ENCODE measurements at places on chromosomes 12 and 14.

DNA sequence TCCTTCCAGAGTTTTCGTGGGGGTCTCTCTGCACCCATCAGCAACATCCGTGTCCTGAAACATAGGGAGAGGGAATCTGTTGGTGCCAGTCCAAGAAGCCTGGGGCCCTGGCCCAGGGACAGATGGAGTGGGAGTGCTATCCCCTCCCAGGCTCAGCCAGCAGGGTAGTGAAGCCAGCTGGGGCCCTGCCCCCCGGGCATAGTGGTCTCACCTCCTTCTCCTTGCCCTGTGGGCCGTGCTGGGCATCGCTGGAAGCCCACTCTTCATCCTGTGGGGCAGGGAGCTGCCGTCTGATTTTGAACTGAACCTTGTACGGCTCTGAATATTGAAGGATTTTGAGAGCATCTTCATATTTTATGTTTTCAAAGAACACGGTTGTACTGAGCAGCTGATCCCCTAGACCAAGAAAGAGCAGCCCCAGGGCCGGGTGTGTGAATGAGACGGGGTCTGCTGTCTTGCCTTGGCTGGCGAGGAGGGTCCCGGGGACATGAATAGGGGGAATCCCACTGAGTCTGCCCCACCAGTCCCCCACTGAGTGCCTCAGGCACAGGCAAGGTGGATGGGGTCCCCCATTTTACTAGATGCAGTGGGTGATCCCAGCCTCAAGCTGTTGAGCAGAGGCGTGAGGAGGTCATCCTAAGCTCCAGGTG, 23.3 kb downstream of the AHNAK2 start:
- DNase-seq: no peak

DNA sequence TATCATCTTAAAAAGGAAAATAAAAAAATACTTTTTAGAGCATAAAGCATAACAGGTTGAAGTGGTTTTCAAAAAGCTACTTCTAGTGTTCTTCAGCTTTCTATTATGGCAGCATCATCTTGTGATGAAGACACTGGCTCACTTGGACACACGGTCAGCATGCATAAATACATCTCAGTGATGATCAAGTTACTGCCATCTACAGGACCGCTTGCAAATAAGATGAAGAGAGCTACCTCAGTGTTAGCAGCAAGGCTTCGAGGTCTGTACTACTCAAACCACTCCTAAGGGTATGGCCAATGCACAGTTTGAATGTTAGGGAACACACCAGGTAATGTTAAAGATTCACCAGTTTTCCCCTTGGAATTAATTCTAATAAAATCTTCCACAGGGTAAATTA, 58.8 kb downstream of the GALC start:
- DNase-seq: no peak

DNA sequence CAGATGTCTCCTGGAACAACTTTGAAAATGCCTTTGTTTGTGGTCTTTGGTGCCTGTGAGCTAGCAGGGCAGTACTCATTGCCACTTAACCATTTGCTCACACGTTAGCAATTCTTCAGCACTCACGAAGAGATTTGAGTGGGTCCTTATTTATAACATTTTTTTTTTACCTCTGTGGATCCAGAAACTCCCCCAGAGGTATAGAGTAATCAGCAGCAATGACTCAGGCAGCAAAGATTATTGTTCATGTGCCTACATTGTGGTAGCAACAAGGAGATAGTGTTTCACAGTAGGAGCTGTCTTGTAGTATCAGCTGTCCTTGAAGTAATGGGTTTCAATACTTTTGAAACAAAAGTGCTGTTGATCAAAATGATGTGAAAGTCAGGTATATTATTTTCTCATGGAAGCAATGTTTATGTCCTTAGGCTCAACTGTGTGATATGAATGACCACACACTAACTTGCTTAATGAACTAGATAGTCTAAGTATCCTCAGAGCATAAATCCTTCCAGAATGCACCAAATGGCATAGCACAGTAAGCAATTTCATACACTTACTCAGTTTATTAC, 304.1 kb downstream of the EGLN3 start:
- no peak for DNase-seq

GRCh38 chr14:89028462-89029134, 204.1 kb downstream of the TTC8 start:
- DNase-seq: no peak

DNA sequence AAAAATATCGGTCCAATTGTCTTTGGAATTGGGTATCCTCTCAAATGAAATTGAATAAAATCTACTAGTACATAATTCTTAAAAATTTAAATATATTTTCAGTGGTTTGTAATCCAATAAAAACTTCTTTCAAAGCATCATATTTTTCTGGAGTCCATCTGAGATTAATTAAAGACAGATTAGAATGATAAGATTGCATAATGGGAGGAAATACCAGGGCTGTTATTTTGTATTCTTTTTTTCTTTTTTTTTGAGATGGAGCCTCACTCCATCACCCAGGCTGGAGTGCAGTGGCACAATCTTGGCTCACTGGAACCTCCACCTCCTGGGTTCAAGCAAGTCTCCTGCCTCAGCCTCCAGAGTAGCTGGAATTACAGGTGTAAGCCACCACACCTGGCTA, 103.8 kb downstream of the TMTC3 start:
- no peak for DNase-seq

DNA sequence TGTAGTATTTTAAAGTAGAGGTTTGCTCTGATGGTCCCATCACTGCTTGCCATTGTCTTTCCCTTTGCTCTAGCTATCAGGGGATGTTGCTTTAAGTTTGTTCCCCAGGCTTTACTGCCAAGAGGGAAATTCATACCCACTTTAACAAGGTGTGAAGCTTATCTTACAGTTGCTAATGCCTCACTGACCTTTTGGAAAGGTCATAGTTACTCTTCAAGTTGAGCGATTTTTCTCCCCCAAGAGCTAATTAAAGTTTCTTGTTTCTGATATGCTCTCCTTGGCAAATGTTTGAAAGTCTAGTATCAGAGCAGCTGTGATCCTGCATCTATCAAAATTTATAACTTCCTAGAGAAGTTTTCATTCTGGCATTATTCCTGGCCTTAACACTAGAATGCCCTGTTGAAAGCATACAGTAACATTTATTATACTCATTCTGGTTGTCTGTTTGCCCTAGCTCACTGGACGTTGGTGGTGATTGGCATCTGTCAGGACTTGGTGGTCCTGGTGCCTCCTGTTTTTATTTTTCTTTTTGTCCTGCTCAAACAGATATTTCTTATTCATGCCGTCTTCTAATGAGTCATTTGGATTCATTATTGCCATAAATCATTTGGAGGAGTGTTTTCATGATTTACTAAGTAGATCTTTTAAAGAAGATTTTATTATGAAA, 8.1 kb downstream of the ATP2A2 start:
- DNase-seq: no peak

GRCh38 chr12:77492536-77492935, 338.2 kb upstream of the NAV3 start:
- DNase-seq: no peak

DNA sequence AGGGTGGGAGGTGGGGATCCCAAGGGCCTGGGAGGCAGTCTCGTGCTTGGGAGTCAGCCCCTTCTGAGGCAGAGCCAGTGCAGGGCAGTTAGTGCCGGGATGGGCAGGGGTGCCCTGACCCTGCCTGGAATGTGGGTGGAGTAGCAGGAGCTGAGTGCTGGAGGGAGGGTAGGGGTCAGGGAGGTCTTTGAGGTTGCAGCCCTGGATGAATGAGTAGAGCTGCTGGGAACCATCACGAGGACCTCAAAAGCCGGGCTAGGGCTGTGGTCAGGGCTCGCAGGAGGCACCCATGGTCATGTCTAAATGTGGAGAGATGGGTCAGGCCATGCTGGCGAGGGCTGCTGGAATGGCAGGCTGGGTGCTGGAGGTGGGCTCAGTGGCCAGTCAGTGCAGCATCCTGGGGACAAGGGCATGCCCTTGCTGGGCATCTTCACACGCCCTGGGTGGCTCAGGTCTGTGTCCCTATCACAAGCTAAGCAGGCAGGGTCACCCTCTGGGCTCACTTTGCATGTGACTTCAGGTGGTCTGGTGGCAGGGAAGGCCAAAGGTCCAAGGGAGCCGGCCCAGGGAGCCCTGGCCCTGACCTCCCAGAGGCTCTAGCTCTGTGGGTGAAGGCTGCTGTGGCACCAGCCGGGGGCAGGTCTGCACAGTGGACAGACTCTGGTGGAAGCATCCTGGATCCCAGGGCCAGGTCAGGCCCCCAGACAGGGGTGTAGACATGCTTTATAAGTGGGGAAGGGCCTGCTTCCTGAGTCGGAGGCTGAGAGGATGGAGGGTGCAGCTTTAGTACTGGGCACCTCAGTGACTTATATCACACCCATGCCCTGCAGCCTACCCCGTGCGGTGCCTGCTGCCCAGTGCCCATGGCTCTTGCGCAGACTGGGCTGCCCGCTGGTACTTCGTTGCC, 24.5 kb downstream of the PAPLN start:
- no peak for DNase-seq

- no peak for DNase-seq
These were observed 8.4 kb downstream of the GPRC5A start for GRCh38 chr12:12899530-12900380.

DNA sequence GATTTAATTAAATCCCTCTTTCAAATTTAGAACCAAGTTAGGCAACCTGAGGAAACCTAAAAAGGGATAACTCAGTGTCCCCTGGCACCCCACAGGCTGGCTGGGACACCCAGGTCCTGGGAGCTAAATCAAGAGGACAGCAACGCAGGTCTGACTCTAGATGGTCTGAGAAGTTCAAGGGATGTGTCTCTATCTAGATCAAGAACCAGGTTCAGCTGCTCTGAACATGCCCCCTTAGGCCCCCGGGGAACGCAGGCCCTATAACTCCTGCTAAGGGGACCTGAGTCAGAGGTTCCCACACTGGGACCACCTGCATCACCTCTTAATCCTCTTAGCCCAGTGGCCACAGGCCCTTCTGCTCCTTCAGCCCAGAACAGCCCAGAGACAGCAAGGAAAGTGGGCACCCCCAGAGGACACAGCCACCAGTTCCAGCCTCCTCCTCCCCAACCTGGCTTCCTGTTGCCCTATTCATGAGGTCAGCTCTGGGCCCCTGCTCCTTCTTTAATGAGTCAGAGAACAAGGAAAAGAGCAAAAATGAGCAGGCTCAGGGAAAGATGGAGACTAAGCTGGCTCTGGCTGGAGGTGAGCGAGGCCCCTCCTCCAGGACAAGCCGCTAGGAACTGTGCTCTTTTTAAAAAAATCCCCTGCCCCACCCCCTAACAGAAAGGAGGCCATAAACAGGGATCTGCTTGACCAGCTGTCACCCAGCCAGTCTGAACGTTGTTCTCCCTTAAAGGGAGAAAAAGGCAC, 10.8 kb downstream of the PITPNM2 start:
- DNase-seq: no peak

- DNase-seq: no peak
These were observed 208.1 kb downstream of the ZFP36L1 start for GRCh38 chr14:68584786-68585185.

DNA sequence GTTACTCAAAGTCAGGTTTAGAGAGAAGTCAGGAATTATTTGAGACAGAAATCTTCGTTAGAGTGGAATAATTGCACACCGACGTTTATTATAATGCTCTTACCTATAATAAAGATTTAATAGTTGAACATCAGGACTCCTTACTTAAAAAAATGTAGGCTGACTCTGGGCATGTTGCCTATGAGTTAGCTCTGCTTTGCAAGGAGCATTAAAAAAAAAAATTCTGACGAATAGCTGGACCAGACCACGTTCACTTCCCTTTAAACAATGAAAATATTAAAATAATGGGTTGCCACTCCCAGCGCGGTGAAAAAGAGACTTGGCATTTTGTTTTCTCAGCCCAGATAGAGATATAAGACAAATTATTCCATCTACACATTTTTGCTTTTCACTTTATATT, 574 bp upstream of the FANCM start:
- DNase-seq: no peak

- DNase-seq: no peak
These were observed 9.2 kb downstream of the TUNAR start for GRCh38 chr14:95885866-95886265.

DNA sequence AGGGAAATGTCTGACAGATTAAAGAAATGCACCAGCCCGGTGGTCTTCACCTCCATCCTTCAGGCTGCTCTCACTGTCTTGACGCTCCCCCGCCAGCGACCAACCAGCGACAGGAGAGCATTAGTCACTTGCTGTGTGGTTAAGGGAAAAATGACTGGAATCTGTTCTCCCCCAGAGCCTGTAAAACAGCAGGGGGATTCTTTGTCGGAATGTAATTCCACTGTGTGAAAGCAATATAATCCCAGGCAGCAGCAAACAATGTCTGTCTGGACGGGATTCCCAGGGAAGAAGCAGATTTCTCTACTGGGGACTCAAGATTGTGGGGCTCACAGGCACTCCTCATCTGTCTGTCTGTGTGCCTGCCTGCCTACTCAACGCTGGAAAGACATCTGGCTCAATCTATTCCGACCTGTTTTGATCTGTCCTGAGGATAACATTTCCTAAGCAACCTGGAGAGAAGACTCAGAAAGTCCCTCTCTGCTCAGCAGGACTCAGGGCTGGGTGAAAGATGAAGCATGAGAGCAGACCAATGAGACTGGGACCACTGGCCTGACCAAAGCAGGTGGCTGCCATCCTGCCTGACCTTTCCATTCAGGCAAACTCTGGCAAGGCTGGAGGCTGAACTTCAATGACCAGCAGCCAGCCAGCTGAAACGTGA, 54.6 kb downstream of the NUAK1 start:
- peak; percentile 65 for DNase-seq

GRCh38 chr12:104307655-104308000, 4.1 kb downstream of the EID3 start:
- DNase-seq: no peak

DNA sequence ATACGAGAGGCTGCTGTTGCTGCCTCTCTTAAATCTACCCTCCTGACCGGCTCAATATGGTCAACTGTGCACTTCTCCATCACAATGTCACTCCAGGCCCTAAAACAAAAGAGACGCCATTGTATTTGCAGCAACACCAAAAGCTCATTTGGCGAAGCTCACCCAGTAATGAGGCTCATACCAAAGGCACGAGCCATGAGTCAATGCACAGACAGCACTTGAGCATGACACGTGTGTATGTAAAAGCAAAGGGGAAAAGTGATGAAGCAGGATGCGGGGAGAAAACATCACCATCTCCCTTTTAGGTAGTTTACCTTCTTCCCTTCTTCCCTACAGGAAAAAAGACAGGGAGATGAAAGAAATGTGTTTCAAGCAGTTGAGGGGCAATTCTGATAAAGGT, 150.3 kb downstream of the FOXN3 start:
- DNase-seq: no peak

GRCh38 chr12:111248236-111249017, 120.5 kb downstream of the PHETA1 start:
- DNase-seq: no peak

DNA sequence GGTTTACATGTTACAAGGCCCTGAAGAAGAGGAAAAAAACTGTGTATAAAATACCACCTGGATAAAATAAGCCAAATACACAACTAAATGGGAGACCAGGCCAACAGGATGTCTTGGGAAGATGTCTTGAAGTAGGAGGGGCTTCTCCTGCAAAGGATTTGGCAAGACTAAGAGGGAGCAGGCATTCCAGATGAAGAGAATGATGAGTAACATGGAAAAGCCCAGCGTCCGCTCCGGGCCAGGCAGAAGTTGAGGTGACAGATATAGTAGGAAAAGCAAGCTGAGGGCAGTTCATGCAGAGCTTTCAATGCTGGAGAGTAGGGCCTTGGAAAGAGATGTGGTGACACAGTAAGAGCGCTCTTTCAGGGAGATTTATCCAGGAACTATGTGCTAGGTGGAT, 16.1 kb upstream of the EIF4B start:
- DNase-seq: no peak

Measured in HEK293T (cell line).